ENCODE measurements at places on chromosomes 4 and X. TPM values are rescaled to one million over a fixed set of nuclear protein-coding genes. Genes with fewer than 3 reads are reported as not detected.

The PWWP3B gene
- total RNA-seq, result not detected

The MCF2 gene
- not detected for total RNA-seq

The TMSB15B gene
- 10.7 TPM for total RNA-seq

The GPRASP3 gene
- total RNA-seq, result 4.9 TPM

The ASIC5 gene
- not detected for total RNA-seq

The CT45A10 gene
- total RNA-seq, result not detected

The ATP2B3 gene
- total RNA-seq, result not detected

The PNMA6A gene
- total RNA-seq, result 1.1 TPM

The FRMPD4 gene
- not detected for total RNA-seq

The BRCC3 gene
- 18.7 TPM for total RNA-seq

Data from epithelial cell of umbilical artery (primary cell).